ENCODE measurements at places on chromosomes 12 and 14.

GRCh38 chr14:68811171-68811570, 18.3 kb upstream of the ZFP36L1 start:
- DNase-seq = no peak

GRCh38 chr14:40221428-40221827, 789.2 kb upstream of the FBXO33 start:
- no peak for DNase-seq

DNA sequence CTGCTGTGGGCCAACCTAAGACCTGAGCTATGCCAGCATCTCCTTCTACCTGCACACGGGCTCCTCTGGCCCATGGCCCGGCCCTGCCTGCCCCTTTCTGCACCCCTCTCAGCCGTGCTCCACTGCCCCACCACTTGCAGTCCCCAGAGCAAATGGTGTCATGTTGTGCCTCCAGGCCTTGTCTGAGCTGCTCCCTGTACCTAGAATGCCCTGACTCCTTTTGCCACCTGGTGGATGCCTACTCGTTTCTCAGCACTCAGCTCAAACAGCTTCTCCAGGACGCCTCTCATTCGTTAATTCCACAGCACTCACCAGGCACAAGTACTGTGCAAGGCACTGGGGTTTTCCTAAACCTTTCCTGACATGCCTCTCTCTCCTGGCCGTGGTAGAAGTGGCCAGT, 63.2 kb upstream of the PNMA1 start:
- no peak for DNase-seq

- no peak for DNase-seq
Observed at GRCh38 chr14:106681568-106681967, 1155.2 kb downstream of the TMEM121 start.

DNA sequence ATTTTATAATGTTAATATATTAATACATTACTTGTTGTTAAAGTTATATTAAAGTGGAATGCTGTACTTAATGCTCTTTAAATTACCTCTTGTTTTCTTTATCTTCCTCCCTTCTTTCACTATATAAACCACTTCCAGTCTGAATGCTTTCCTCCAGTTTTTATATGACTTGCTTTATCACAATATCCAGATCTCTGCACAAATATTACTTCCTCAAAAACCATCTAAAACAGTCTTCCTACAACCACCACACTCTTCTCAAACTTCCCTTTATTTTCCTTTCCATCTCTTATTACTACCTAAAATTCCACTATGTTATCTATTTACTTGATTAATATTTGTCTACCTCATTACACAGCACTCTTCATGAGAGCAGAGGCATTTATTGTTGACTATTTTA, 956.6 kb downstream of the LRFN5 start:
- DNase-seq = no peak

DNA sequence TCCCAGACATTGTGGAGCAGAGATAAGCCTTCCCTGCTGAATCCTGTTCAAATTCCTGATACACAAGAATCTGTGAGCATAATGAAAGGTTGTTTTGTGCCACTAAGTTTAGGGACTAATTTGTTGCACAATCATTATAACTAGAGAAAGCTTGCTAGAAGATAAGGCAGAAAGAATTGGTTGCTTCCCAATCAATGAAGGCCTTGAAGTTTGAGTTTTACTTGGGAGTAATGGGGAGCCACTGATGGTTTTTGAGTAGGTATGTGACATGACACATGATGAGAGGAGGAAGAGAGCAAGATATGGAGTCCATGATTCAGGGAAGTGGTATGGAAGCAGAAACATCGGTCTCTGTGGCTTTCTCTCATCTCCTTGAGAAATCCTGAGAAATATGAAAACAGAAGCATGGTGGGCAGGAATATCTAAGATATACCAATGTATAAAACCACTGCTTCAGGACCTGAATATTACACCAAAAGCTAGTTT, 13.3 kb upstream of the TCP11L2 start:
- peak; percentile 43 for DNase-seq

DNA sequence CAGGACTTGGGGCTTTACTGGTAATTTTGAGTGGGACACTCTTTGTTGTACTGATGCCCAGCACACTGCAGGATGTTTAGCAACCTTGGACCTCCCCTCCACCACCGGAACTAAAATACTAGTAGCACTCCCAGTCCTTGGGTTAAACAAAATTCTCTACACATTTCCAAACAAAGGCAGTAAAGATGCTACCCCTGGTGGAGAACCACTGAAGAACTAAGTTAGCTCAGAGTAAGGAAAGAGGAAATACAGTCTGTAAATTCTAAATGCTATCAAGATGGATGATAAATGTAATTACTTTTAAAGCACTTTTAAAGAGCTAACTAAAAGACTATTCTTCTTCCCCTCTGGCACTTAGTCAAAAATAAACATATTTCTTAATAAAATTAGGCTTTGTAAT, 64.1 kb downstream of the LRP6 start:
- DNase-seq = no peak

GRCh38 chr12:111186347-111186746, 182.5 kb downstream of the PHETA1 start:
- DNase-seq = no peak

- no peak for DNase-seq
Observed at GRCh38 chr12:75872762-75873161, 158.8 kb downstream of the PHLDA1 start.

- no peak for DNase-seq
Observed at GRCh38 chr14:65206078-65206447, 103.7 kb upstream of the MAX start.

DNA sequence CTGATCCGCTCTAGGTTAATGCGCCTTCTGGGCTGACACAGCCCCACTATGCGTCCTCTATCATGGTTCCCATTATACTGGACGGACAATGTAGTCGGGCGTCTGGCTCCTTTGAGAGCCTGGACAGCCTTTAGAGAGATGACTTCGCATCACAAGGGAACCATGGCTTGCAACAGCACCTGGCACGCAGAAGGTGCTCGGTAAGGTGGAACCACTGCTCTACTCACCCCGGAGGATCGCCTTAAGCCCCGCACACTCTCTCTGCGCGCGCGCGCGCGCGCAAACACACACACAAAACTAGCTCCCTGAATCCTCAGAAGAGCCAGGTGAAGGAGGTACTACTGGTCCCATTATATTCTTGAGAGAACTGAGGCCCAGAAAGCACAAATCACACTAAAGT, 7.1 kb downstream of the MAP3K12 start:
- DNase-seq = no peak

DNA sequence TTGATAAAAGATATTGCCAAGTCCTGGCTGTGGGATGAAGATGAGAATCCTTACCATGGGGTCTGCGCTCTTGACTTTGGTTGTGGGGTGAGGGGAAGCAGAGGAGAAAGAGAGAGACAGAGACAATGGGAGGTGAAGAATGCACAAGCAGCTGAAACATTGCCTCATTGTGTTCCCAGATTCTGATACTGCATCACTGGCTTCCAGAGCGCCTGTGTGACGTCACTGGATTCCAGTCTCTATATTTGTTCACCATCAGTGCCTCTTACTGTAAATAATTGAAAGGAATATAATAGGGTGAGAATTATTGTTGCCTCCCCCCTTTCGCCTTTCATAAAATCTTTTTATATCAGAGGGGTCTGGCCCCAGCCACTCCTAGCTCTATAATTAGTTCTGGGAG, 188.9 kb upstream of the NTF3 start:
- no peak for DNase-seq

- no peak for DNase-seq
Observed at GRCh38 chr14:95375539-95376109, 55.9 kb upstream of the CLMN start.

GRCh38 chr12:26678697-26679660, 154.0 kb downstream of the ITPR2 start:
- DNase-seq = peak; percentile 30

DNA sequence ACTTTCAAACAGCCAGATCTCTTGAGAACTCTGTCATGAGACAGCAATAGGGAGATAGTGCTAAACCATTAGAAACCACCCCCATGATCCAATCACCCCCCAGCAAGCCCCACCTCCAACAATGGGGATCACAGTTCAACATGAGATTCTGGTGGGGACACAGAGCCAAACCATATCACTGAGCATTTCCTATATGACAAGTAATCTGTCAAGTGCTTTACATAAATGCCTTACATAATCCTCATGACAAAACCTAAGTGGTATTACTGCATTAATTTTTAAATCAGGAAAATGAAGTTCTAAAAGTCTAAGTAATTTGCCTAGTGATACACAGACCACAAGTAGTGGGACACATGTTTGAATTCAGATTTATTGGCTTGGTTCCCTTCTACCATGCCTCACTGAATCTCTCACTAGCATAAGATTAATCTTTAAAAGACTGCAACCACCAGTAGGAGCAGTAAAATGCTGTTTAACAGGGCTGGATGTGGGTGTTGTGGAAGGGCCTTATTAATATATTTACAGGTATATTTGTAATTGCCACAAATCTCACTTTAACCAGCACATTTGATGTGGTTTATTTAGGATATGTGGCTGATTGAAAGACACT, 323.1 kb upstream of the FBXO33 start:
- no peak for DNase-seq

- peak; percentile 53 for DNase-seq
Observed at GRCh38 chr12:121776190-121777098, 17.0 kb downstream of the RHOF start.

DNA sequence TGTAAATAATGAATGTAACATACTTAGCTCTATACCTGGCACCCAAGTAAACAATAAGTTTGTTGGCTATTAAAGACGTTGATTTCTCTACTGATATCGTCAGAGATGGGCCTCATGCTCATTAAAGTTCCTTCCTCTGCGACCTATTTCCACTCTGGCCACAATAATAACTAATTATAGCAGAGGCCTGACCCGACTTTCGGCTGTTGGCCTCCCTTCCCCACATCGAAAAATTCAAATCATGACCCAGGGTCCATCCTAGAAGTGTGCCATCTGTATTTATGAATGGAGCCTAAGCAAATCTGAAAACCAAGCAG, 321 bp upstream of the USP30 start:
- DNase-seq = no peak

GRCh38 chr12:26373606-26374495, 178.5 kb downstream of the SSPN start:
- peak; percentile 6 for DNase-seq

DNA sequence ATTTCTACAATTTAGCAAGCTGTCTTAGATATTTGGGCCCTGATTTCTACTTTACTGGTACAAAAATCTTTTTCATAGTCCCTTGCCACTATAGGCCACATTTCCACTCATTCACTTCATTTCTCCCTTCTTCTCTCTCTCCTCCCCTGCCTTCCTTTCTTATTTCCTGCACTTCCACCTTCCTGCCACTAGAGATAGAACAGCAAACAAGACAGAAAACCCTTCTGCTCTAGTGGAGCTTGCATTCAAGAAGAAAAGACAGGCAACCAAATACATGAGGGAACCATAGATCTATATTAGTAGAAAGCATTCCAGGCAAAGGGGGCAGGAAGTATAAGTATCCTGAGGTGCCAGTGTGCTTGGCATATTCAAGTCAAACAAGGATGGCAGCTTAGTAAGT, 623.5 kb downstream of the FLRT2 start:
- no peak for DNase-seq

- DNase-seq = no peak
Observed at GRCh38 chr12:29155079-29155478, 6.0 kb downstream of the FAR2 start.

DNA sequence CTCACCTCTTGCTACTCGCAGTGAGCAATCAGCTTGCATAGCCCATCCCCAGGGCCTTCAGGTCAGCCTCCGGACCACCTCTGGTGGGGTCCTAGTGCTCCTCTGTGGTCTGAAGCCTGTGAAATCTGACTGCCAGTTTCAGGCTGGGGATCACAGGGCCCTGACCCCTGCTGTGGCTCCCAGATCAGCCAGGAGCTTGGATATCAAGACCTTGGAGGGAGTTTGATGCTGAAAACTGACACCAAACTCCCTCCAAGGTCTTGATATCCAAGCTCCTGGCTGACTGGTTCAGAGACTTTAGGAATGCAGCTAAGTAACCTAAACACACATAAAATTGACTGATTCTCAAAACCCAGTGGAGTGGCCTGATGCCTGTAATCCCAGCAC, 19.8 kb upstream of the DHRS4 start:
- no peak for DNase-seq

GRCh38 chr14:39251547-39251946, 17.8 kb downstream of the MIA2 start:
- DNase-seq = no peak

DNA sequence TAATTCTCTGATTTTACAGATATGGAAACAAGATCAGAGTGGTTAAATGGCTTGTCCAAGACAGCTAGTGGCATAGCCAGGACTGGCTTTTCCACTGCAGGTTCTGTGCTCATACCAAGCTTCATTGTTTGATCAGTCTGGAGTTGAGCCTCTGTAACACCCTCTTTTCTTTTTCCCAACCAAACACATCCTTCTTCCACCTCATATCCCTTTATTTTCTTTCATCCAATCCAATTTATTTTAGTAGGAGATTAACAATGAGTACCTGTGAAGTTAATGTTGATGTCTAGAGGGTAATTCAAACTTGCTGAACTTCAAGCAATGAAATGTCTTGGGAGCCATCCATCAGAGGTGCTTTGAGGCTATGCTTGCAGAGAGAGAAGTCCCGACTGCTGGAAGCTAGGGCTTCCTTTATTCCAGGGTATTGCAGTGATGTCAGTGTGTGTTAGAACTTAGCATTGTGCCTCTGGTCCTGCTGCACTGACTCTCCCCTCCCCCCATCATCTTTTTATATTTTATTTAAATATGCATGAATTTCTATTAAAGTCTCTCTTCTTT, 452.1 kb upstream of the PDE3A start:
- no peak for DNase-seq

- no peak for DNase-seq
Observed at GRCh38 chr12:130224613-130225012, 62.3 kb downstream of the FZD10 start.

DNA sequence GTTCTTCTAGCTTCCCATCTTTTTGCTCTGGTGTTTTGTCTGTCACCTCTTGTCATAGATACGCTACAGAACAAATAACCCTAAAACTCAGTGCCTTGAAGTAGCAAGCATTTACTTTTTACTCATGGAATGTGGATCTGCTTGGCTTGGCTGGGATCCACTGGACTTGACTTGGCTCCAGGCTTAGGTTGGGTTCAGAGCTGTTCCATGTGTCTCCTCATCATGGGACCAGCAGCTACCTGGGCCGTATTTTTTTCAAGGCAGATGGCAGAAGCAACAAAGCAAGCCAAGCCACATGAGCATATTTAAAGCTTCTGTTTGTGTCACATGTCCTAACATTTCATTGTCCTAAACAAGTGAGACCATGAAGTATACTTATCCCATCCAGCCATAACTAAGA, 48.7 kb upstream of the ATF1 start:
- DNase-seq = peak; percentile 24

- DNase-seq = no peak
Observed at GRCh38 chr14:23610090-23610814, 25.9 kb upstream of the DHRS2 start.

All from AG10803 (cell line).